NCI-H2107 (cell line): ENCODE measurements at places on chromosomes 2 and 18.

DNA sequence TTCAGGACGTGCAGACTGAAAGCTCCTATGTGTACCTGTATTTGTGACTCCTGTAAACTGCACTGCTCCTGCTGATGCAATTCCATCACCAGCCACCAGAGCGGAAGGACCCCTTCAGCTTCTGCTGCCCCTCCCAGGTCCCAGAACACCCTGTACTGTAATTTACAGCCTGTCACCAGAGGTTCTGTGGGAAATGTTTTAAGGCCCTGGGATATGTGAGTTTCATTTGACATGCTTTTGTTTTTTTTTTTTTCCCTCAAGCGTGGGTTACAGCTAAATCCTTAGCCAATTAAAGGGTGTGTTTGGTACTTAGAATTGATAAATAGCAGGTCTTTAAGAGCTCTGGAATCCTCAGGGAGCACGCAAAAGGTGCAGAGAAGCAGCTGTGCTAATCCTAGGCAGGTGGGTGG lies 79.4 kb downstream of the KCTD1 start:
- no peak for DNase-seq

GRCh38 chr2:59932341-59932740 lies 621.1 kb downstream of the BCL11A start:
- DNase-seq = no peak

DNA sequence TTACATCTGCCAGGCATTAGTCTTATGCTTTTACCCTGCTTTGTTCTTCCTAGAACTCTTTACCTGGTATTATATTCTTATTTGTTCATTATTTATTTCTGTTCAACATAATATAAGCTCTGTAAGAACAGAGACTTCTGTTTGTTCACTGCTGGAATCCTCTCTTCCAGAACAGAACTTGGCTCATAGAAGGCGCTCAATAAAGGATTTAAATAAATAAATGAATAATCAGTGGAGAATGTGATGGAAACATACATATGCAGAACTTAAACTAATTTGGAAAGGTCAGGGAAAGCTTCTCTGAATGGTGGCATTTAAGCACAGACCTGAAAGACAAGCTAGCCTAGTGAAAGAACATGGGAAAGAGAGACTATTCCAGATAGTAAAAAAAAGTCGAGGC lies 24.3 kb downstream of the NCKAP1 start:
- DNase-seq = no peak

- DNase-seq = no peak
Observed at GRCh38 chr2:69380072-69380917, 6.7 kb downstream of the GFPT1 start.

GRCh38 chr18:25704494-25704893 lies 352.5 kb upstream of the ZNF521 start:
- DNase-seq = no peak

DNA sequence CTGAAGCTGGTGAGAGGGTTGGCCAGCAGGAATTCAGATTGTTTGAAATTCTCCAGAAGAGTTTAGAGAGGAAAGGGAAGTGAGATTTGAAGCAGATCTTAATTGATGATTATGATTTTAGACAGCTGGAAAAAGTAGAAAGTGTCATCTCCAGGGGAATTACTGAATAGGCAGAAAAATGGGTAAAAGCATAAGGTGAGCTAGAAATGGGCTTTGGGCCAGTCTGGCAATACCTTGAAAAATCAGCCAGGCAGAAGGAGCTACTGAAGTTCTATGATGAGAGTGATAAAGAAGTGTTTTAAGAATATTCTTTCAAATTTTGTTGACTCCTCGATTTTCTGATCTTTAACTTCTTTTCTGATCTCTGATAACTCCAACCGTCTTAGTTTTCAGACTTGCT lies 172.9 kb upstream of the CCDC150 start:
- no peak for DNase-seq

- no peak for DNase-seq
Observed at GRCh38 chr18:79577451-79578395, 101.9 kb upstream of the CTDP1 start.

- DNase-seq = no peak
Observed at GRCh38 chr2:12303181-12304030, 413.3 kb upstream of the TRIB2 start.

DNA sequence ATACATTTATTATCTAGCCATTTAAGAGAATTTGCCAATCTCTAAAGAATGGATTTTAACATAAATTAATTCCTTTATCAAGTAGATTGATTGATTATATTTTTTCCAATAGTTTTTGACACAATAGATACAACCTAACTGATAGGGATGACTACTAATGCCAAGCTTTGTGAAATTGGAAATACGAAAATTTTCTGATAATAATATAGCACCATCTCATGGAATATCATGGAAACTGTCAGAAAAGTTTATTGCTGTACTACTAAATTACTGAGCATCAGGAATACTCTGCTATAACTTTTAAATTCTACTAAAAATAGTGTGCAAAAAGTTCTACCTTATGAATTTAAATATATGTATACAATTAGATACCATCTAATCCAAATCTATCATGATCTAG lies 101.8 kb upstream of the MAP2 start:
- no peak for DNase-seq

DNA sequence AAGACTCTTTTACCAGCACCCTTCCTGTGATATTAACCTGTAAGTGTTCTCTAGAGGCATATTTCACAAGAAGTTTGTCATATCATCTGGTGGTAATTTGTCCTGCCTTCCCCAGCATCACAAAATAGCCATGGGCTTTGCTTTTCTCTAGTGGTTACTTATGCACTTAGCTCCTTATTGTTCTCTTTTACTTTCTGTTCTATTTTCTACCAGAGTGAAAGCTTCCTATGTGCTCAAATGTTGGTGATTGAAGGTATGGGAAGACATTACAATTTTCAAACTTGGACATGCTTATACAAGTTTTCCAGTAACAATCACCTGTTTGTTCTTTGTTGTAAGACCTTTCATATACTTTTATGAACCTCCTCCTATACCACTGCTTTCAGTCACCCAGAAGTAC lies 87.0 kb upstream of the KCNH7 start:
- no peak for DNase-seq

- no peak for DNase-seq
Observed at GRCh38 chr2:160646684-160647444, 153.3 kb upstream of the RBMS1 start.

DNA sequence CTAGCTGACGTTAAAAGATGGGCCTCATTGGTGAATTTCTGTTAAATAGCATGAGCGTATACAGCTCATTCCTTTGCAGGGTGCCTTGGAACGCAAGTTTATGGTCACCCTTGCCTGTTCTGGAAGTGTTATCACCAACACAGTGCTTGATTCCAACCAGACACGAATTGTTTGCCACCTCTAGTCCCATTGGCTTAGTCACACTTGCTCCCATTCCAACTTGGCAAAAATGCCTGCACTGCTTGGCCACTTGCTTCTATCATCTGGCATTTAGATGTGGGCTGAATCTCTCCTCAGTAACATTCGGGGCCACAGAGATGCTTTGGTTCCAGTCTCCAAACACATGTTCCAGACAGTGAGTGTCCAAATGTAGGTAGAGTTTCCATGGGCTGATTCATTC lies 27.5 kb upstream of the ACVR1 start:
- DNase-seq = no peak

GRCh38 chr2:79100285-79100684 lies 12.5 kb upstream of the REG1B start:
- no peak for DNase-seq

GRCh38 chr18:30487962-30488361 lies 554.6 kb downstream of the DSC3 start:
- DNase-seq = no peak

DNA sequence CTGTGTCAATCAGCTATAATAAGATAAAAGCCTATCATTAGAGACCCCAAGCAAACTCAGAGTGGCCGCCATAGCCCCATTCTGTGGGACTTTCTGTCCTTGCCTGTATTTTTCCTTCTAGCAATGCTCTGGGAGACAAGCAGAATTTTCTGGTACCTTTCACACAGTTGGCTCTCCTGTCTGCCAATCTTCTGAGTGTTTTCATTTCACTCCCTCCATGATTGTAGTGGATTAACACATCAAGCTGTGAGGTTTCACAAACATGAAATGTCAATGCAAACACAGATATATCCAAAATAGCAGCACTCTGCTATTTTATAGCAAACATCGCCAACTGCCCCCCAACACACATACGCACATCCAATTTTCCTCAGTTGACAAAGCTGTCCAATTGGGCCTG lies 64.9 kb downstream of the C1D start:
- no peak for DNase-seq

DNA sequence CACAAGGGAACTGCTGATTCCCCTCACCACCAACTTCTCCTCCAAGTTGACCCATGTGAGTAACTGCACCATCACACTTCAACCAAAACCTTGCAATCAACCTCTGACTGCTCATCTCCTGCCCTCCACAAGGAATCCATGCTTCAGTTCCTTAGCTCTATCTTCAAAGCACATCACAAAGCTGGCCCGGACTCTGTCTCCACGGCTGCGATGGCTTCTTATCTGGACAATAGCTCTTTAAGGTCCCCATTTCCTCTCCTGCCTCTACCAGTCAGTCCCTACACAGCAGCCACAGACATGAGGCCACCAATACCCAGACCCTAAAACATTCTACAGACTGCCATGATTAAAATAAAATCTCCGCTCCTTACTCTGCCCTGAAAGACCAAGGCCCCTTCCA lies 25.7 kb downstream of the MBOAT2 start:
- DNase-seq = no peak

GRCh38 chr2:128490881-128491691 lies 172.4 kb upstream of the HS6ST1 start:
- DNase-seq = no peak

GRCh38 chr2:29278966-29279365 lies 163.8 kb downstream of the CLIP4 start:
- no peak for DNase-seq

DNA sequence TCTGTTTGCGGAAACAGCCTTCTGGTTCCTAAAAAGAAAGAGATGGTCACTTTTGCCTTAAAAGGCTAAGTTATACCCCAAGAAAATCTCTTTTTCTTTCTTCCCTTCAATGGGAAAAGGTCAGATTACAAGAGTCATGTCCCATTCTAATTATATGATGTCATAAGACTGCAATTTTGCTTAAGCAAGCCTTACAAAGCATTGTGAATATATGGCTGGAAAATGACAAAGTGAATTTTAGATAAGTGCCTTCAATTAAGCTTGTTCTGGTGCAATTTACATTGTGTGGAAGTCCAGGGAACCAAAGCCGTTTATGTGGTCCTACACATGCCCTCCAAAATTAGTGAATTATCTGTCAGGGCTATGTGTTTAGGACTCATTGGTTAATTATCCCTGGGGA lies 7.6 kb upstream of the BMP10 start:
- DNase-seq = no peak

GRCh38 chr2:19349911-19350677 lies 8.3 kb downstream of the OSR1 start:
- DNase-seq = no peak
